ENCODE measurements at places on chromosomes 4 and X. TPM values are rescaled to one million over a fixed set of nuclear protein-coding genes. Genes with fewer than 3 reads are reported as not detected.
A peak's percentile ranks its signal among the peaks of the same experiment; 100 is the strongest.

GRCh38 chrX:49040376-49040955, 2.7 kb downstream of the TFE3 start:
- no peak for DNase-seq

DNA sequence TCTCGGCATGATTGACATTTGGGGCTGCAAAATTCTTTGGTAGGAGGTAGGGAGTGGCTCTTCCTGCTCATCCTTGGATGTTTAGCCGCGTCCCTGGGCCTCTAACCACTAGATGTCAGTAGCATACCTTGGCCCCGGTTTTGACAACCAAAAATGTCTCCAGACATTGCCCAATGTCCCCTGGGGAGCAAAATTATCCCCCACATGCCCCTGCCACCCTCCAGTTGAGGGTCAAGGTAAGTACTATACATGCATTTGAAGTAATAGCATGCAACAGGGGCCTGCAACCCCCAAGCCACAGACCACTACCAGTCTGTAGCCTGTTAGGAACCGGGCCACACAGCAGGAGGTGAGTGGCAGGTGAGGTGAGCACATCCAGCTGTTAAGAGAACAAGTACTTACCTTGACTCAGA, 17.6 kb upstream of the KIAA1210 start:
- DNase-seq: no peak

DNA sequence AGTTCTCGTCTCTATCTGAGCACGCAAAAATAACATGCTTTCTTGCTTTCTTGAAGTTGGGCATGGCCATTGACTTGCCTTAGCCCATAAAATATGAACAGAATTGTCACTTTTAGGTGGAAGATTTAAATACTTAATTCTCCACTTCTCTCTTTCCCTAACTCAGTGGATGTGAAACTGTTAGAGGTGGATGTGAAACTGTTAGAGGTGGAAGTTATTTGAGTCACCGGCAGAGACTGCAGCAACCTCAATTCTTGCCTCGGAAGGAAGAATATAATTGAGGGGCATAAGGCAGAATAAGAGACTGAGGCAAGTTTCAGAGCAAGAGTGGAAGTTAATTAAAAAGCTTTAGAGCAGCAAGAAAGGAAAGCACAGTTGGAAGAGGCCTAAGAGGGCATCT, 2.8 kb upstream of the PARM1 start:
- no peak for DNase-seq

DNA sequence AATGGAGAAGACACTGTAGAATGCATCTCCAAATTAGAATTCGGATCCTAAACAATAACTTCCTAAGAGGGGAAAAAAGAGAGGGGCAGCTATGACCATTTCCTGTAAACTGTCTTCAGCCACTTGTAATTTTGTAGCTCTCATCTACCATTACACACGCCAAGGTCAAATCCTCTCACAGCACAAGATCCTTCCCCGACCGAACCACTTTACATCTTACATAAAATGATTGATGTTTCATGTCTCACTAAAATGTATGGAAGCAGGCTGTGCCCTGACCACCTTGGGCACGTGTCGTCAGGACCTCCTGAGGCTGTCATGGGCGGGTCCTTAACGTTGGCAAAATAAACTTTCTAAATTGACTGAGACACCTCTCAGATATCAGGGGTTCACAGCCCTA, 24.1 kb upstream of the PBDC1 start:
- DNase-seq: peak; percentile 58

DNA sequence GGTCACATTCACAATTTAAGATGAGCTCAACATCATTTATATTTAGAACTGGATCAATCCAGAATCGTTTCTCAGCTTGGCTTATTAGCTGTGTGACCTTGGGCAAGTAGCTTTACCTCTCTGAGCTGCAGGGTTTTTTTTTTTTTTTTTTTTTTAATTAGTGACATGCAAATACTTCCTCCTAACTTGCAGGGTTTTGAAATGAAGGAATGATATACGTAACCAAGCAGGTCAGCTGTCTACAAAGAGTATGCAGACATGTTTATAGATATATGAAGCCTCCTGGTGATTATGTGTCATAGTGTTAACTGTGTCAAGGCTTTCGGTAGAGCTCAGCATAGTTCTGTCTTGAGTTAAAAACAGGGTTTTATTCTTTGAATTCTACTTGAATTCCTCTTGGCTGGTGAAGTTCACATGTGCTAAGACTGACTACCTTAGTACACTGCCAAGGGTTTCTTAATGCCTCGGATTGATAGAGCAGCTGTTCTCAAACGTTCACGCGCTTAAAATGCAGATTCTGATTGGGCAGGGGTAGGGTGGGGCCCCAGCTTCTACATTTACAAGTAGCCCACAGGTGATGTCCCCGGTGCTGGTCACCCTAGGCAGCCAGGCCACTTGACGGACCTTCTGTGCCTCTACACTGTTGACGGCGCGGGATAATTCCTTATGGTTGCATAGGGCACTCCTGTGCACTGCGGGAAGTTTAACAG, 654 bp upstream of the STS start:
- no peak for DNase-seq

DNA sequence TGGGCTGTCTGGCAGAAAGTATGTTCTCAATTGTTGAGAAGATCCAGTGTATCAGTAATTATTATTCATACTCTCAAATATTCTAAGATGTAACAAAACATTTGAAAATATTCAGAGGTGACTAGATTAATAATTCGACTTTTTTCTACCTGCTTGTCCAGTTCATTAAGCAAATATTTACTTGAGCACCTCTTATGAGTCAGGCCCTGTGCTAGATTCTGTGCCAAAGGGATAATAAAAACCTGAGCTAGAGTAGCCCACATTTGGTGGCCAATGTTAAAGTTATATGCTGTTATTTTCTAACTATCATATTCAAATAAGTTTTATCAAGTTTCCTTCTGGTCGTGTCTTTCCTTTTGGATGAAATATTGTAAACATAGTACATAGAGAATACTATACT, 58.5 kb downstream of the ARHGAP10 start:
- no peak for DNase-seq

DNA sequence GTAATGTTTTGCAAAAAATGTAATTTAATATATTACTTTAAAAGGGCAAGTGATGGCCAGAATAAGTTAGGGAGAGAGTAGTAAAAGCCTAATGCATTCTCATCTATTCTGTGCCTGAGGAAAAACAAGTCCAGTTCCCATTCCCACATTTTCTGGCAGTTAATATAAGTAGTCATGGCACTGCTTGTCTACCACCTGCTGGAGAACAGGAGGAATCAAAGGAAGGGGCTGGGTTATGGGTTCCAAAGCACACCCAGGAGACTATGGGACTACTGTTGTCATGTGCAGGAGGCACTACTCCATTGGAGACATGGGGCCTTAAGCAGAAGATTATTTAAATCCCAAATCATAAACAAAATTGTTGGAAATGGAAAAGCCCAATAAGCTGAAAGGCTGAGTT, 2618.6 kb downstream of the ARAP2 start:
- no peak for DNase-seq

- no peak for DNase-seq
Measured at GRCh38 chr4:4843635-4844291, 15.7 kb upstream of the MSX1 start.

DNA sequence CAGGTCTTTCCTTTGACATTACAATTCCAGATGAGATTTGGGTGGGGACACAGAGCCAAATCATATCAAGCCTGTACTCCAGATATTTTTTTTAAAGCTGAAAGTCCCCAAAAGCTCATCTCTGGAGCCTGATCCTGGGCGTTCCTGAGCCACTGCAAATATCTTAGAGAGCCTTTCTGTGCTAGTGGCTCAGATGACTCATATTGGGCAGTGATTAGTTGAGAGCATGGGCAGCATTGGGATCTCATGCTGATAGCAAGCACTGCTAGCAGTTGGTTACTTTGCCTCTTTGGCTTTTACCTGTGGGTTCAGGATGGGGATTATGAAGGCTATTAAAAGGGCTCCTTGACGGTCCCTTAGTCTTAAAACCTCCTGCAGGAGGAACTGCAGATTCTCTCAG, 51.4 kb upstream of the SCRG1 start:
- DNase-seq: no peak

SPON2 gene
- 16.6 TPM for total RNA-seq

CD38 gene
- total RNA-seq: 1.4 TPM

GPRASP2 gene
- total RNA-seq: 6.9 TPM

HSFX1 gene
- 1.4 TPM for total RNA-seq

GC gene
- not detected for total RNA-seq

MCUB gene
- total RNA-seq: 153 TPM

RBMXL3 gene
- total RNA-seq: not detected
